CD4-positive, alpha-beta T cell treated with Interleukin-17A for 1 hour (primary cell): ENCODE measurements at places on chromosomes 1 and 21.

- DNase-seq = no peak
These were observed 23.1 kb downstream of the CLDN14 start for GRCh38 chr21:36456729-36457414.

DNA sequence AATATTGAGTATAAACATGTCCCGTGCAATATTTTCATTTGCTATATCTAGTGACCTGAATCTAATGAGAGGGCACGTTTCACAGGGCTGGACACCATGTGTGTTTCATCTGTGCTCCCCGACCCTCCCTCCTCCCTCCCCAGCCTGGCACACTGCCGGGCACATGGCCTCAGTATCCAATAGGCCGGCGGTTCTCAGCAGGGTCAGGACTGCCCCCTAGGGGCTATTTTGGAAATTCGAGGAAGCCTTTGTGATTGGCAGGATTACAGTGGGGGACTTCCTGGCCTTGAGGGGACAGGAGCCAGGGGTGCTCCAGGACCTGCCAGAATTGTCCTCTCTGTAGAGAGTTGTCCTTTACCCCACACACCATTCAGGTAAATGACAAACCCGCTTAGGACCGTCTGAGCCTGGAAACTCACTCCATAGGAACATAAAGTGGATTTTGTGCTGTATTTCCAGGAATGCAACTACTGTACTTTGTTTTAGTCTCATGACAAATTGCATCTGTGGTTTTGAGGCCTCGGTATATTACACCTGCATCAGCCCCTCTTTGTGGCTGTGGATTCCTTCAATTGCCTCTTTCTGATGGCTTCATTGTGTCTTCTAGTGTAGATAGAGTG lies 109.5 kb upstream of the SIM2 start:
- no peak for DNase-seq

DNA sequence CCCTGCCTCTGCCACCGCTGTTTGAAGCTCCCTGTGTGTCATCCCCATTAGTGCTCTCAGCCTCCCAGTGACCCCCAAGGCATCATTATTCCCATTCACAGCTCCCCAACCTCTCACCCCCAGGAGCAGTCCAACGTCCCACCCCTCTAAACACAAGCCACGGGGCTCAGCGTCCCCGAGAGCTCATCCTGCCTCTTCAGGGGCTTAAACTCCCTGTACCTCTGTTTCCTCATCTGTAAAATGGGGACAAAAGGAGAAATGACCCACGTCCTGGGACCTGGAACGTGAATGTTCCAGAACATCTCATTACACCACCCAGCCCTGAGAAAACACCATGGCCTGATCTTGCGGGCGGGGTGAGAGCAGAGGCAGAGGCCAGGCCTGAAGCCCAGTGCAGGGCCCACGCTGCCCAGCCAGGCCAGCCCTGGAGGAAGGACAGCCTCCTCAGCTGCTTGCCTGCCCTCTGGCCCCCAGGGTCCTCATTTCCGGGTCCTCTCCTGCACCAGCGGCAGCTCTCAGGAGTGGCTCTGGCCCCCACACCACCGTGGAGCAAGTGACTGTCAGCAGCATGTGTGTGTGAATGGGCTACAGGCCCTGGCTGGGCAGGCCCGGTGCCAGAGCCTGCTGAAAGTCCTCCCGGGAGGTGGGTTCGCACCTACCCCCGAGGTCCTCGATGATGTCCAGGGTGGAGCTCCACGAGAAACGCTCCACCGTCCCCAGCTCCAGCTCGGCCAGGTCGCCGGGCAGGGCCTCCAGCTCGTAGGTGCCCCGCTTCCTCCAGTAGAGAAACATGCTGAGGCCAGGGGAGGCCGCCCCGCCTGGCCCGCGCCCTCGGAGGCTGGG lies 14.1 kb upstream of the PLEKHG5 start:
- no peak for DNase-seq

- peak; percentile 1 for DNase-seq
These were observed 109.8 kb downstream of the PLPPR4 start for GRCh38 chr1:99374109-99374508.

- DNase-seq = no peak
These were observed 4.2 kb downstream of the MANEAL start for GRCh38 chr1:37797750-37798345.

DNA sequence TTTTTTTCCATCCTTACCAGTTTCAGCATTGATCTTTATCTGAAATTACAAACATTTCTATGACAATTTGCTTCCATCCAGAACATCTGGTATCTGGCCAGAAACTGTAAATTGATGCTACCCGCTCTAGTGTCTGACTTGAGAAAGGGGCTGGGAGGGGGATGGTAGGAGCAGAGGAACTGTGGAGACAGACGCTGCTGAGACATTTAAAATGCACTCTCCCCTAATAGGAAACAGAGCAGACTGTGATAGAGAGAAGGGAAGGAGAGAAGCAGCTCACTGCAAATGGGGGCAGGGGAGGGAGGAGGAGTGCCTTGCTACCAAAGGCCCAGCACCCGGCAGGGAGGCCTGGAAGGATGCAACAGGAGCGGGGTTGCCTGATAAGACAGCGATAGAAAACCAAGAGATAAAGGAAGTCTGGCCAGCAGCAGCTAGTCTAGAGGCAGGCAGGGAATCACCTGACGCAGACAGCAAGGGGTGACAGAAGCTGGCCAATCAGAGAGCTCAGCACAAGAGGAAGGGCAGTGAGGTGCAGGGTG lies 195.5 kb upstream of the NFIA start:
- DNase-seq = no peak

DNA sequence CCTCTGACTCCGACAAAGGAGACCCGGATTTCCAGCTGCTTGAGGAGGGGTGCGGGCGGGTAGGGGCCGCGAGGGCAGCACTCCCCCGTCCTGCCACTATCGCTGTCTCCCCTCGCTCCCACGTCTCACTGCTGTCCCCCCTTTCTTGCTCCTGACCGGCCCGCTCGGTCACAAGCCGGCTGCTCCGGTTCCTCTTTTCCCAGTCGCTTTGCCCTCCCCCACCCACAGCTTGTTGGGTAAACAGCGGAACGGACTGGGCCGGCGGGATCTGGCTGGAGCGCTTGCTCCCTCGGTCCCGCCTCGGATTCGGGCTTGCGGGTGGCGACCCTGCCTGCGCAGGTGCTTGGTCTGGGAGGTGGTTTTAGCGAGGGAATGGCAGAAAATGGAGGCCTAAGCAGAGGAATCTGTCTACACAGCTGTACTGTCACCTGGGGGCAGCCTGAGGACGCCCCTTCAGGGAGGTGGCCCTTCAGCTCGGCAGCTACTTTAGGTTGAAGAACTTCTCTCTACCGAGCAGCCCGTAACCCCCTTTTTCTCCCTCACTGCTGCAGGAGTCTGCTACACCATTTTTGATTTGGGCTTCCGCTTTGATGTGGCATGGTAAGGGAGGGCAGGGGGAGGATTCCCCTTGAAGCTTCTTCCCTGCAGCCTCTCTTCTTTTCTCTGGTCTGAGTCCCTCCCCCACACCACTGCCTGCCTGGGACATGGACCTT lies 645 bp downstream of the ATP6V0B start:
- DNase-seq = peak; percentile 52

GRCh38 chr1:203190949-203191348 lies 4.4 kb upstream of the CHI3L1 start:
- no peak for DNase-seq

GRCh38 chr1:204882479-204882878 lies 11.8 kb downstream of the NFASC start:
- no peak for DNase-seq

- no peak for DNase-seq
These were observed 103.0 kb upstream of the ETV3 start for GRCh38 chr1:157241185-157241538.

DNA sequence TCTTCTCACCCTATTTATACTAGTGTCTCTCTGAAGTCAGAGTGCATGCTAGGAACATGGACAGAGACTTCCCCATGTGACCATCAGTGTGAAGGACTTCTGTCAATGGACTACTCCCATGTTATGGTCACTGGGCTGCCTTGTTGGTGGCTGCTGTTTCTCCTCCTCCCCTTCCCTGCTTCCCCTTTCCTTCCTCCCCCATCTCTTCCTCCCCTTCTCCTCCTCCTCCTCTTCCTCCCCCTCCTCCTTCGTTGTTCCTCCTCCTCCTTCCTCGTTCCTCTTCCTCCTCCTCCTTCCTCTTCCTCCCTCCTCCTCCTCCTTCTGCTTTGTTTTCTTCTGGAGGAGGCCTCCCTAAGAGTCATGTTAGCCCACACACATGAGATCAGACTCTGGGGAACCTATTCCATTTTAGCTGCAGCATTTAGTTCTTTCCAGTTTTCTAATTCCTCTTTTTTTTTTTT lies 35.8 kb downstream of the IER5 start:
- no peak for DNase-seq

GRCh38 chr1:208242941-208243526 lies 1.1 kb downstream of the PLXNA2 start:
- peak; percentile 5 for DNase-seq

DNA sequence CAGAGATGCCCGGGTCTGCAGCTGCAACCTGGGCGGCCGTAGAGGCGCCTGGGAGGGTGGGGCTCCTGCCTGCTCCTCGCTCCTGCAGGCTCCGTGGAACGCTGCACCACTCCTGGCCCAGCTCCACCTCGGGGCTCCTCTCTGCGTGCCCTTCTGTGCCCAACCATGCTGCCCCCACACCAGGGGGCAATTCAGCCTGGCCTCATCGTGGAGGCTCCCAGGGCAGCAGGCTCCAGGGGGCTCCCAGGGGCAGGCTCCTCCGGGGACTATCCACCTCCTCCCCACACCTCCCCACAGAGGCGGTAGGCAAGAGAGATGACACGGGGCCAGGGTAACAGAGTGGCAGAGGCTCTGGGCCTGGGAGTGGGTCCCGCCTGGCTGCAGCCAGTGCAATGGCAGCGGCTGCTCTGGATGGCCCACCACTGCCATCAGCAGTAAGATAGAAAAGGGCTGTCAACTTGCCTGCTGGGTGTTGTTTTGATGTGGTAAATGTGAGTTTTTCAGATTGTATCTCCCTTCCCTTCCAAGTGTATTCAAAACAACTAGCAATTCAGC lies 22.4 kb upstream of the LRRC8C start:
- DNase-seq = peak; percentile 82

DNA sequence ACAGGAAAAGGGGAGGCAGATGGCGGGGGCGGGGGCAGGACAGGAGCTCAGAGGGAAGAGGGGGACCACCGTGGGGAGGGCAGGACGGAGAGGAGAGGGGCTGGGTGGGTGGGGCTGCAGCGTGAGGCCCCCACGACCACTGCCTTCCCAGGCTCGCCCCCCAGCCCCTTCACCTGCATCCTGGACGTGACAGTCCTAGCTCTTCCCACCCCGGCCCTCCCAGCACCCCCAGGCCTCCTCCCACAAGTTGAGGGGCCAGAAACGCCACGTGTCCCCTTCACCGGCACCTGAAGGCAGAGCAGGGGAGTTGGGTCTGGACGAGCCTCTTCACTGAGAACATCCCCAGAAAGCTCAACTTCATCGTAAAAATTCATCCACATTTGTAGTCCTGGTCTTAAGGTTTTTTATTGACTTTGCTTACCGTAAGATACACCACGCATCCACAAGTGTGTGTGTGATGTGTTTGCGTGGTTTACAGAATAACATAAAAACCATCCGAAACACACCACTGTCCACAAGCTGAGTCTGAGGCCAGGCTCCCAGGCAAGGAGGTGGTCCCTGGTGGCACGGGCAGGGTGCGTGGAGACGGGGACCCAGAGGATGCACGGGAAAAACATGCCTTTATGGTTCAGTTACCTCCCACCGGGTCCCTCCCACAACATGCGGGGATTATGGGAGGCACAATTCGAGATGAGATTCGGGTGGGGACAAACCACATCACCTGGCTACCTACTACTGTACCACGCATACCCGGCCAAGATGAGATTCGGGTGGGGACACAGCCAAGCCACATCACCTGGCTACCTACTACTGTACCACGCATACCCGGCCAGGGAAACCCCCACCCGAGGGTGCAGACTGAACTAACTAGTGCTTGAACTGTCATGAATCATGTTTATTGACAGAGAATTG lies 13.9 kb upstream of the COL18A1 start:
- DNase-seq = no peak

DNA sequence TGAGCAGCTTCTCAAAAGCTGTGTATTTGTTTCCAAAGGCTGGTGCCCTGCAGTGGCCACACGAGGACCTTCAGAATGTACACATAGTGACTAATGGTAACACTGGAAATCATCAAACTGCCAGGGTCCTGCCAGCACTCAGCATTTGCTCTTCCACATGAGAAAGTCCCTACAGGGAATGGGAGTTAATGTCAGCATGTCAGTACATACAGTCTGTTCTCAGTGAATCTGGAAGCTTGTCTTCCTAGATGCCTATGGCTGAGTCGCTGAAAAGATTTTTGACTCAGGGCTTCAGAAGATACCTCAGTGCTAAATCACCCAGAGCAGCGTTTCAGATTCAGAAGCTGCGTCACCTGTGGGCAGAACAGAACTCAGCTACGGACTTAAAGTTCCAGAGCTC lies 108.2 kb downstream of the CDC7 start:
- no peak for DNase-seq

GRCh38 chr1:11342621-11343032 lies 69.6 kb downstream of the UBIAD1 start:
- no peak for DNase-seq

- DNase-seq = no peak
These were observed 28.0 kb upstream of the FOXO6 start for GRCh38 chr1:41333146-41333784.

DNA sequence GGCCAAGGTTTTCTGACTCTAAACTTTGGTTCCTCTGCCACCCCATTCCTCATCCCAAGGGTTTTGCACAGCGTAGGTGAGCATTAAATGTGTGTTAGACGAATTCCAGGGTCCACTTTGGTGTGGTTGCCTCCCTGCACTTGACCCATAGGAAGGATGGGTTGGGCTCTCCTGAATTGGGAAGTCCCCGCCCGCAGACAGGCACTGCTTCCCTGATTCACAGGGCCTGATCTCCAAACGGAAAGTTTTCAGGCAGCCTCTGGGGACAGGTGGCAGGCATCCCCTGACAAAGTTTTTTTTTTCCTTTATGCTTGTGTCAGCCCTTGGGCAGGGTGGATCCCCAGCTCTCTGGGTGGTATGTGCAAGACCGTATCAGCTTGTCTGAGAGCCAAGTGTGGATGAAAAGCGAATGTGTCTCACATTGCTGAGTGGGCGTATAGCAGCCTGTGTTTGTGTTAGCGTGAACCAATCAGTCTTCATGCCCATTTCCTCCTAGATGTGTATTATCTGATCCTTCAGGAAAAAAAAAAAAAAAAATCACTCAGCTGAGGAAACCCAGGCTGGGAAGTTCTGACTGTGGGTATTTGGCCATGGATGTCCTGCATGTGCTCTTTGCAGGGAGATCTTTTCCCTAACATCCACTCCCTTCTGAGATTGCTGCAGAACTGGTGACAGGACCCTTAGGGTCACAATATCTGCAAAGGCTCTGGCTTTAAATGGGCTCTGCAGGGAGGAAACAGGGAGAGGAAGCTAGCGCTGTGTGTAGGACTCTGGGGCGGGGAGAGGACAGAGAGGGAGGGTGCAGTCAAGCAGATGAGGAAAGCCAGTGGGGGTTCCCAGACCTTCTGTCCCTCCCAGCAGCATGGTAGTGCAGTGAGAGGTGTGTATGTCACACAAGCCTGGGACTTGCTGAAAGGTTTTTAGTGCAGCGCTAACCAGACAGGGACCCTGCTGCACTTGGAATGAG lies 42.2 kb upstream of the TRABD2B start:
- DNase-seq = no peak

- no peak for DNase-seq
These were observed 45.7 kb downstream of the NTPCR start for GRCh38 chr1:232996143-232996542.

- DNase-seq = no peak
These were observed 17.0 kb upstream of the PIGC start for GRCh38 chr1:172460887-172461315.
